ENCODE measurements at places on chromosomes 1 and 21. TPM values are rescaled to one million over a fixed set of nuclear protein-coding genes. Genes with fewer than 3 reads are reported as not detected.
A peak's percentile ranks its signal among the peaks of the same experiment; 100 is the strongest.

DNA sequence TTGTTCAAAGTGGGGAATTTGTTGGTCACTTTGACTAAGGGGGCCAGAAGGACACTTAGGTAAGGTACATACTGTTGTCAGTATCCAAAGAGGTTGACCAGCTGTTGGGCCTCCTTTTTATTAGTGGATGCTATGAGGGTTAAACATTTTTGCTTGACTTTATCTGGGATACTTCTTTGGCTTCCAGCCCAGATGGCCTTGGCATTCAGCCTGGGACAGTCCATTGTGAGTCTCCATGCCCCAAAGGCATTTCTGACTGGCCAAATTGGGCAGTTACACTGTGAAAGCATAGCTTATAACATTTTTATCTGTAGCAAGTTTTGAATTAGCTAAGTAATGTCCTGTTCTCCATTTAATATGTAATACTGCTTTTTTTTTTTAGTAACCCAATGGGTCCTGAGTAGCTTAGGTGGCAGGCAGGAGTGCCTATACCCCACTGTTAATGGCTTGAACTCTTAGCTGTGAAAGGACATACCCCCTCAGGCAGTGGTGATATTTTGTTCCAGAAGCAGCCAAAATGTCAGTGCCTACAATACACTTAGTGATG, 35.4 kb upstream of the CD1D start:
- peak overlapping the region; percentile 63 for H3K27ac ChIP-seq
- H3K36me3 ChIP-seq = no peaks in the 10 kb centered on the region
- H3K4me1 ChIP-seq = no peaks in the 10 kb centered on the region
- no peaks in the 10 kb centered on the region for H3K27me3 ChIP-seq
- H3K4me3 ChIP-seq = no peak overlapping the region
- DNase-seq = peak; percentile 68

DNA sequence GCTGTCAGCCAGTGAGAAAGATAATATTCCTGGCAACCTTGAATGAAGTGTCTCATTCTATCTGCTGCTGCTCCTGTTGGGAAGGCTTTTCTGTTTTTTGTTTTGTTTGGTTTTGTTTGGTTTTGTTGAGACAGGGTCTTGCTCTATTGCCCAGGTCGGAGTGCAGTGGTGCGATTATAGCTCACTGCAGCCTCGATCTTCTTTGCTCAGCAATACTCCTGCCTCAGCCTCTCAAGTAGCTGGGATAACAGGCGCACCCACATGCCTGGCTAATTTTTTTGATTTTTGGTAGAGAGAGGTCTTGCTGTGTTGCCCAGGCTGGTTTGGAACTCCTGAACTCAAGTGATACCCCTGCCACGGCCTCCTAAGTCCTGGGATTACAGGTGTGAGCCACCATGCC, 37.6 kb downstream of the BTG3 start:
- H3K4me3 ChIP-seq = no peak overlapping the region
- no peaks in the 10 kb centered on the region for H3K36me3 ChIP-seq
- no peaks in the 10 kb centered on the region for H3K4me1 ChIP-seq
- DNase-seq = no peak

DNA sequence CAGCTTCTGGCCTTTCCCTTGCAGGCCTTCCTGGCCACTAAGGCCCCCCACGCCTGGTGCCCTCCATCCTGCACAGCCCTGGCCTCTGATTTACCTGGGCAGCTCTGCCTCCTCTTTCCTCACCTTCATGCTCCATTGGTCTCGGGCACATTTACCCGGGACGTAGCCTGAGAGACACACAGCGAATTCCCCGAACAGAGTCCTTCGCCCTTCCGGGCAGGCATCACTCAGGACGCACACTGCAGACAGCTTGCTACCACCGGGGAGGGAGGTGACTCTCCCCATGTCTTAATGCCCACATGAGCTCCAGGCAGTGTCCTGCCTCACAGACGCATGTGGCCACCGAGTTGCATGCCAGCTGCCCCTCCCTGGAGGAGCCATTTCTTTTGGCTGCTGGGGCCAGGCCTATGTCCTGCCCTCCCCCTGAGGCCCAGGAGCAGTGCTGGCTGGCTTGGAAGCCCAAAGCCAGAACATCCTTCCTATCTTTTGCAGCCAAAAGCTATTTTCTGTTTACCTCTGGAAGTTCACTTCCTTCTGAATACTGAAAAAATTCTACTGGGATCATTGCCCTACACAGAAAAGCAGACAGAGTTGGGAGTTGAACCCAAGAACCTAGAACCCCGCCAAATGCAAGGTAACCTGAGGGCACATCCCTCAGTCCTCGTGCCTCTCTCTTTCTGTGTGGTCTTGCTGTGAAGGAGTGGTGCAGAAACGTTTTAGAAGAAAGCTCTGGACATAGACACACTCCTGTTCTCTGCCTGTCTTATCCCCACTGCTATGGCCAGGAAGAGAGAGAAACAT, 209.5 kb downstream of the TOMM20 start:
- no peaks in the 10 kb centered on the region for H3K36me3 ChIP-seq
- peaks cover 13% of the 10 kb centered on the region for H3K4me1 ChIP-seq
- peak overlapping the region; percentile 83 for H3K27ac ChIP-seq
- peak; percentile 67 for DNase-seq
- H3K27me3 ChIP-seq = no peaks in the 10 kb centered on the region

GRCh38 chr1:232372431-232372830, 257.5 kb downstream of the SIPA1L2 start:
- DNase-seq = no peak
- no peaks in the 10 kb centered on the region for H3K36me3 ChIP-seq
- H3K27me3 ChIP-seq = no peaks in the 10 kb centered on the region
- H3K4me1 ChIP-seq = no peaks in the 10 kb centered on the region
- no peak overlapping the region for H3K27ac ChIP-seq

- no peak overlapping the region for H3K4me3 ChIP-seq
- DNase-seq = no peak
- peaks cover 26% of the 10 kb centered on the region for H3K4me1 ChIP-seq
Measured at GRCh38 chr1:1234180-1234808, 2.3 kb downstream of the B3GALT6 start.

DNA sequence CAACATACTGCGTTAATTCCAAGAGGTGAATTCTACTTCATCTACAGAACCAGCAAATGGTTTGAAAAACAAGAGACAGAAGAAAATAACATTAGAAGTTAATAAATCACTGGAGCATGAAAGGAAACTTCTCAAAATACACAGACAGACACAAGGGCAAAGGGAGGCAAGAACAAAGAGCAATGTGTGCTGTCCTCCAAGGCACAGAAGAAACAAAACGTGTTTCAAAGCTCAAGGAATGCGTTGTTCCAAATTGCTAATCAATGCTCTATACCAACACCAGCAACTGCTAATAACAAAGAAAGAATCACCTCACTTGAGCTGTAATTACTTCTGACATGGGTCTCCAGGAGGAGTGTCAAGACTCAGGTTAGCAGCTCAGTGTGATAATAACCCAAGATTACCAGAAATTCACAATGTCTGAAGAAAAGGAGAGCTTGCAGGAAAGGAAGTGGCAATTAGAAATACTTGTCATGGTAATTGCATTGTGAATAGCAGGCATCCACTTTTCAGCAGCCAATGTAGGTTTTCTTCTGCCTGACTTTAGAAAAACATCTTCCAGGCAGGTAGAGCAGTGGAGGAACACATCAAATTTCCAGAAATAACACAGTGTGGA, 175.4 kb downstream of the SEC16B start:
- H3K36me3 ChIP-seq = no peaks in the 10 kb centered on the region
- no peak for DNase-seq

- no peak overlapping the region for H3K27ac ChIP-seq
- H3K4me3 ChIP-seq = no peak overlapping the region
- DNase-seq = peak; percentile 10
- no peaks in the 10 kb centered on the region for H3K27me3 ChIP-seq
- H3K36me3 ChIP-seq = no peaks in the 10 kb centered on the region
Measured at GRCh38 chr1:52707927-52708655, 9.9 kb upstream of the COA7 start.

DNA sequence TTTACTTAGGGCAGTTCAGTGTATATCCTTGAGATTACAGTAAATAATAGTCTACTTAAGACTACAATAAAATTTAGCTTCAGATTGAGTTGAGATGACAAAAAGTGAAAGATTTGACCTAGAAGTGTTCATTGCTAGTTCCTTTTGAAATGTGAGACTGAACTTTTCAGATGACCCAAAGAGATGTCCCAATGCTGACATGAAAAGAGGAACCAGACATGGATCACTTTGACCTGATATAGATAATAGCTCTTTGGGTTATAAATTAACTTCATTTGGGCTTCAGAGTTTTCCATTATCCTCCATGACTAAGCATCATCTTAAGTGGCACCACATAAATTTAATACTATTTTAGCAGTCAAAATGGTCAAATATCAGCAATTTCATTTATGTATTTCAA, 25.7 kb upstream of the OR10J5 start:
- H3K27me3 ChIP-seq = no peaks in the 10 kb centered on the region
- H3K4me1 ChIP-seq = no peaks in the 10 kb centered on the region
- no peak overlapping the region for H3K4me3 ChIP-seq
- H3K36me3 ChIP-seq = no peaks in the 10 kb centered on the region
- no peak overlapping the region for H3K27ac ChIP-seq
- DNase-seq = no peak

GRCh38 chr1:38046333-38046883, at the start of gene POU3F1:
POU3F1 (minus strand) TSS chr1:38046793; CDS start chr1:38046743, 50 bp downstream.
- no peaks in the 10 kb centered on the region for H3K36me3 ChIP-seq
- H3K4me3 ChIP-seq = peak within 1 kb of the TSS; percentile 62
- no peak for DNase-seq

GRCh38 chr1:87743256-87743655, 414.6 kb downstream of the LMO4 start:
- H3K36me3 ChIP-seq = no peaks in the 10 kb centered on the region
- H3K4me3 ChIP-seq = no peak overlapping the region
- no peak overlapping the region for H3K27ac ChIP-seq
- no peak for DNase-seq
- no peaks in the 10 kb centered on the region for H3K27me3 ChIP-seq
- H3K4me1 ChIP-seq = no peaks in the 10 kb centered on the region

GRCh38 chr1:154220970-154221277, 169 bp downstream of the UBAP2L start:
- H3K4me1 ChIP-seq = peaks cover 7% of the 10 kb centered on the region
- H3K36me3 ChIP-seq = no peaks in the 10 kb centered on the region
- peak overlapping the region; percentile 100 for H3K27ac ChIP-seq
- DNase-seq = no peak
- peak overlapping the region; percentile 77 for H3K4me3 ChIP-seq

DNA sequence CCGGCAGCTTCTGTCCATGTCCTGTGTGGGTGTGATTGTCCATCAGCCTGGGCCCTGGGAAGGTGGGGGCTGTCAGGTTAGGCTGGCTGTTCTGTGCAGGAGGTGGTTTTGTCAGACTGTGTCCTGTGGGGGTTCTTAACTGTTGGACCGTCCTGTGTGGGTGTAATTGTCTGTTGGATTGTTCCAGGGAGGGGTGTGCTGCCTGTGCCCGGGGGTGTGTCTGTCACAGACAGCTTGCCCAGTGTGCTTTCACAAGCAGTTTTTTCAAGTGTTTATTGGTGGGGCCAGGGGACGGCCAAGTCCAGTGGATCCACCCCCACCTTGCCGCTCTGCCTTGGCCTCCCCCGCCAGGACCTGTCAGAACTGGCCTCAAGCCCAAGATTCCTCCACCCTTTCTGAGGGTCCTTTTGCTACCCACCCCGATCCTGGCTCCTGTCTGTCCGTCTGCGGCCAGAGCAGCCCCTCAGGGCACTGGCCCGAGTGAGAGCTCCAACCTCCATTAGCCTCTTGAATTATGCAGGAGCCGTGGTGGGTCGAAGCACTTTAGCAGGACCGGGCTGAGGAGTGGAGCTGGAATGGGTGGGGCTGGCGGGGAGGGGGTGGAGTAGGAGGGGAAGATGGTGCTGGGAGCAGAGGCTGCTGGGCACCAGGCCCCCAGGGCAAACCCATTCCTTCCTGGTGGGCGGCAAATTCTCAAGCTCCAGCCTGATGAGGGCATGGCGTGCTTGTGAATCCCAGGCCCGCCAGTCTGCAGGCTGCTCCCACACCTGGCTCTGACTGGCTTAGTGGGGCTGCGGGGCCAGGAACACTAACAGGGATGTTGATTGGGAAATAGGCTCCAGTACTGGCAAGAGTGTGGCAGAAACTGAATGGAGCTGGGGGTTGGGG, 47.2 kb downstream of the PTPRF start:
- H3K27ac ChIP-seq = peak overlapping the region; percentile 54
- no peaks in the 10 kb centered on the region for H3K36me3 ChIP-seq
- no peak overlapping the region for H3K4me3 ChIP-seq
- H3K27me3 ChIP-seq = no peaks in the 10 kb centered on the region
- H3K4me1 ChIP-seq = peaks cover 7% of the 10 kb centered on the region

GRCh38 chr21:38610623-38611251, 112.5 kb upstream of the ERG start:
- H3K36me3 ChIP-seq = no peaks in the 10 kb centered on the region
- H3K4me3 ChIP-seq = no peak overlapping the region
- DNase-seq = no peak

DNA sequence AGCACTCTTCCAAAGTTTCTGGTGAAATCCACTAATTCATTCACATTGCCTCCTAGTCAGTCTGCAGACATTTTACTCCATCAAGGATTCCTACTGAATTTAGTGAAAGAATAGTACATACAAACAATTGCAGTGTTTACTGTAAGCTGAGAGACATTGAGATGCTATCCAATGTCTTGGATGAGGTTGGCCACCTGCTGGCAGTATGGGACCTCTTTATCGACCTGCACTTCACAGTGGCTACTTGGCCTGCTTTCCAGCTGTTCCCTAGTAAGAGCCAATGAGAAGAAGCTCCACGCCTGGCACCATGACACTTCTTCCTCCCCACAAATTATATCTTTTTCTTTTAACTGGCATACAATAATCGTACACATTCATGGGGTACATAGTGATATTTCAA, 51.5 kb upstream of the LRIF1 start:
- no peaks in the 10 kb centered on the region for H3K27me3 ChIP-seq
- H3K27ac ChIP-seq = no peak overlapping the region
- H3K36me3 ChIP-seq = no peaks in the 10 kb centered on the region
- H3K4me1 ChIP-seq = no peaks in the 10 kb centered on the region
- DNase-seq = no peak

GRCh38 chr1:41588334-41588875, 103.9 kb upstream of the EDN2 start:
- no peak overlapping the region for H3K4me3 ChIP-seq
- H3K27ac ChIP-seq = no peak overlapping the region
- H3K4me1 ChIP-seq = no peaks in the 10 kb centered on the region
- DNase-seq = no peak
- H3K36me3 ChIP-seq = no peaks in the 10 kb centered on the region

- no peaks in the 10 kb centered on the region for H3K36me3 ChIP-seq
- no peaks in the 10 kb centered on the region for H3K27me3 ChIP-seq
- H3K4me1 ChIP-seq = peaks cover 4% of the 10 kb centered on the region
- H3K4me3 ChIP-seq = no peak overlapping the region
- DNase-seq = peak; percentile 75
Measured at GRCh38 chr1:51569284-51570062, 47.4 kb upstream of the OSBPL9 start.

The CHI3L1 gene
- total RNA-seq = 426 TPM

The FAM177B gene
- 2.3 TPM for total RNA-seq

The ERG gene
- 12.2 TPM for total RNA-seq

The NEK2 gene
- total RNA-seq = 1.8 TPM

The HUNK gene
- 0.32 TPM for total RNA-seq

The HYI gene
- 79.3 TPM for total RNA-seq

The ETV3L gene
- not detected for total RNA-seq

The GBP5 gene
- 1.8 TPM for total RNA-seq

The FCGR1A gene
- total RNA-seq = 2.8 TPM

The SLC44A3 gene
- 10.5 TPM for total RNA-seq
